ENCODE measurements at places on chromosomes 7 and 10. TPM values are rescaled to one million over a fixed set of nuclear protein-coding genes. Genes with fewer than 3 reads are reported as not detected.

Gene FAM13C
- 0.63 TPM for total RNA-seq

Gene FAM25C
- total RNA-seq: not detected

Gene HOXA3
- total RNA-seq: 13.8 TPM

Gene MET
- total RNA-seq: 118 TPM

Gene HABP2
- not detected for total RNA-seq

Gene SPDYE1
- total RNA-seq: not detected

Gene RINT1
- total RNA-seq: 20.8 TPM

Gene NKX1-2
- total RNA-seq: 0.86 TPM

Gene HHEX
- total RNA-seq: 3.2 TPM

Gene KMT2E
- 27.4 TPM for total RNA-seq

Gene CAMK2B
- total RNA-seq: 1.2 TPM

Gene ZDHHC6
- 12.6 TPM for total RNA-seq

Gene NOBOX
- not detected for total RNA-seq

Gene CYP3A7
- not detected for total RNA-seq
